Right hindlimb (tissue), 1 donor: ENCODE measurements at places on chromosomes 2 and 18.
A peak's percentile ranks its signal among the peaks of the same experiment; 100 is the strongest.

- no peak for DNase-seq
Measured at GRCh38 chr18:42901161-42901560, 214.3 kb downstream of the RIT2 start.

DNA sequence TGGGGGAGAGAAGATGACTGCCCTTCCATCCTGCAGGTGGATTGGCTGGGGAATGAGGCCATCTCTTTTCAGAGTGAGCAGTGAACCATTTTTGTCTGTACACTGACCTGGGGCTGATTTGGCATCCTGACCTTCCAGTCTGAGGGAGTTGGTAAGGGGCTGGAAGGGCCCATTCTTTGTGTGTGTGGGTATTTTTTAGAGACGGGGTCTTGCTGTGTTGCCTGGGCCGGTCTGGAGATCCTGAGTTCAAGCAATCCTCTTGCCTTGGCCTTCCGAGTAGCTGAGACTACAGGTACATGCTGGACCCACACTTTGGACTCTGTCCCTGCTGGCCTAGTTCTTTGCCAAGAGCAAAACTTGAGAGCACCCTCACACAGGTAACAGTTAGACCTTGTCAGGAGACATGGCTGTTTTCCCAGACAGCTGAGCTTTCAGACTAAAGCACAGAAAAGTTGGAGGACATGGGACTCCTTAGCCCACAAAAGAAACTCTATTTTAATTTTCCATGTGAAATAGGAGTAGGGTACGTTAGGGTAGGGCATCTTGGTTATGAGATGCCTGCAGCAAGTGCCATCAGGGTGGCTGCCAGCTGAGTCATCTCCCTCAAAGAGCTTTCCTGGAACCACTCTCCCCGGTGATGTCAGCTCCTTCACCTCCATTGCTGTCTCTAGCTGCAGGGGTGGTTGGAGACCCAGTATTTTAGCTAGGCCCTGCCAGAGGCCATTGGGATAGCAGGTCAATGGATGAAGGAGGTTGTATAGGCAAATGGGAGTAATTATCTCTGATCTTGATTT is 60.7 kb downstream of the DGKD start:
- no peak for DNase-seq

GRCh38 chr2:215140166-215140707 is 1.8 kb upstream of the ABCA12 start:
- DNase-seq, result peak; percentile 15

DNA sequence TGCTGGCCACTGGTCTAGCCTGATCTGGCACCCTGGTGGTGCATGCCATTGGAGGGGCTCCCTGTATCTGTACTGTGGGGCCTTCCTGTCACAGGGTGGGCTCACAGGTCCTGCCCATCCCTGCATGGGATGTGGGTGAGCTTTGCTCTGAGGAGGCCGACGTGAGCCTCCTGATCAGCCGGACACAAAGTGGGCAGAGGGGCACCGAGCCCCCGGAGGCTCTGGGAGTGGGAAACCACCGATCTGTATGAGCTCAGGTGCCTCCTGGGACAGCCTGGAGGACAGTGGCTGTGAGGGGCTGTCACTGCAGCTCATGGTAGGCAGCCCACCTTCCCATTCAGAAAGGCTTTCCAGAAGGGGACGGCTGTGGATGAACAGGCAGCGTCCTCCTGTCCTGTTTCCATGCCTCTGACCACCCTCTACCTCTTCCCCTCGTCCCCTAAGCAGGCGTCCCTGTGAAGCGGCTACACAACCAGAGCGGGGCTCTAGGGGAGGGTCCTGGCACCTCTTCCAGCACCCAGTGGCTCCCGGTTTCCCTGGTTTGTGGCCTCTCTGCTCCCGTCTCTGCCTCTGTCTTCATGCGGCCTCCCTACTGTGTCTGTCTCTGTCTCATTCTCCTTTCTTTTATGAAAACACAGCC is 112.5 kb upstream of the OTOS start:
- no peak for DNase-seq

DNA sequence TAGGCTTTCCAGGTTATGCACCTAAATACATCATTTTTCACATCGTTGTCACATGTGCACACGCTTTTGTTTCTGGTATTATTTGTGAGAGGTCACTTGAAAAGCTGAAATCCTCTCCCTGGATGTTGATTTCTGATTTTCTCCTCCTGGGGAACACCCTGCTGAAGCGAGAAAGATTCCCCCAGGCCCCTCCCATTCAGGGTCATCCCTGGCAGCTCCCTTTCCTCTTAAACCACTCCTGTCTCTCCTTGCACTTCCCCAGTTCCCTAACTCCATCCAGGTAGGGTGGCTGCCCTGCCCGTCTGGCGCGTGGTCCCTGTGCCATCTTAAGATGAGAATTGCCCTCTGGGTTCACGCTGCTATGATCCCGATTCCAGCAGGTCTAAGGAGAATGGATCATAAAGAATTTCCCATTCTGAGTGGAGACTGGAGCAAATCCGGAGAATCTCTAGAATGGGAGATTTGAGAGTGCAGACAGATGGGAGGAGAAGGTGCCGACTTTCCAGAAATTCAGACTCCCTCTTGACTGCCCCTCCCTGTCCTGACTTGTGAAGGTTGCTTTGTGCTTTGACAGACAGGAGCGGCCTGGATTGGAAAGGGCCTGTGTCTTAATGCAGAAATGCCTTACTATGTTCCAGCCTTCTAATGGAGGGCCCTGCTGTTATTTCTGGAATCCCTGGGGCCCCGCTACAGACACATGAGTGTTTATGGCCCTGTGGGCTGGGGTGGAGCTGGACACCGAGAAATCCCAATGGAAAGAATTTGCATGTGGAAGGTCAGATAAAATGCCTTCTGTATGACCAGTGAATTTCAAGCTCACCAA is 1.3 kb upstream of the YWHAQ start:
- DNase-seq, result peak; percentile 71

DNA sequence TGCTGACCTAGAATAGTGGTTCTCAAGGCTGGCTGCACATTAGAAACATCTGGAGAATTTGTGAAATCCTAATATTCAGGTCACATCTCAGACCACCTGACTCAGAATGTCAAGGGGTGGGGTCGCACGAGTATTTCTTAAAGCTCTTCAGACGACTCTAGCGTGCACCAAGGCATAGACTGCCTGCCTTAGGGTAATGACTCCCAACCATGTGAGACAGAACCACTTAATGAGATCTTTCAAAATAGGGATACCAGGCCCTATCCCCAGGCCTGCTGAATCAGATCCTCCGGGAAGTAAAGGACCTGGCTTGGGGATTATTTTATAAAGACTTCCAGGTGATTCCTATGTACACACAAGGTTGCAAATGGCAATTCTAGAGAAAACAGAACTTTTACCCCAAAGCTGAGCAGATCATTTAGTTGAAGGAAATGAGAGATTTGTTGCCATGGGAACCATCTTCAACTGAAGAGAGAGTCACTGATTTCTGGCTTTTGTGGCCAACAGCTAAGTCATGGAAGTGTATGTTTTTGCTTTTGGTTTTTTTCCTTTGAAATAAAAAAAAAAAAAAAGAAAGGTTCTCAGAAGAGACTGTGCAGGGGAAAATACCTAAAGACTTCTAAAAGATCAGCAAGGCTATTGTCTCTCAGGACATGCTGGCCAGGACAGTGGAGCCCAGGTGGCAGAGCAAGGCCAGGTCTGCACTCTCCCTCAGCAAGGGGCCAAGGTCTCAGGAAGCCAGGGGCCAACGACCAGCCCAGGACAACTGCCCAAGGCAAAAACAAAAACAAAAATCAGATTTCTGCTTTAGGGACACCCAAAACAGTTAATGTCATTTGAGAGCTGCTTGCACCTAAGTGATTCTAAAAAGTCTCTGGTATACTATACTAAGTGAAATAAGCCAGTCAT is 15.3 kb upstream of the LOXHD1 start:
- DNase-seq, result no peak

DNA sequence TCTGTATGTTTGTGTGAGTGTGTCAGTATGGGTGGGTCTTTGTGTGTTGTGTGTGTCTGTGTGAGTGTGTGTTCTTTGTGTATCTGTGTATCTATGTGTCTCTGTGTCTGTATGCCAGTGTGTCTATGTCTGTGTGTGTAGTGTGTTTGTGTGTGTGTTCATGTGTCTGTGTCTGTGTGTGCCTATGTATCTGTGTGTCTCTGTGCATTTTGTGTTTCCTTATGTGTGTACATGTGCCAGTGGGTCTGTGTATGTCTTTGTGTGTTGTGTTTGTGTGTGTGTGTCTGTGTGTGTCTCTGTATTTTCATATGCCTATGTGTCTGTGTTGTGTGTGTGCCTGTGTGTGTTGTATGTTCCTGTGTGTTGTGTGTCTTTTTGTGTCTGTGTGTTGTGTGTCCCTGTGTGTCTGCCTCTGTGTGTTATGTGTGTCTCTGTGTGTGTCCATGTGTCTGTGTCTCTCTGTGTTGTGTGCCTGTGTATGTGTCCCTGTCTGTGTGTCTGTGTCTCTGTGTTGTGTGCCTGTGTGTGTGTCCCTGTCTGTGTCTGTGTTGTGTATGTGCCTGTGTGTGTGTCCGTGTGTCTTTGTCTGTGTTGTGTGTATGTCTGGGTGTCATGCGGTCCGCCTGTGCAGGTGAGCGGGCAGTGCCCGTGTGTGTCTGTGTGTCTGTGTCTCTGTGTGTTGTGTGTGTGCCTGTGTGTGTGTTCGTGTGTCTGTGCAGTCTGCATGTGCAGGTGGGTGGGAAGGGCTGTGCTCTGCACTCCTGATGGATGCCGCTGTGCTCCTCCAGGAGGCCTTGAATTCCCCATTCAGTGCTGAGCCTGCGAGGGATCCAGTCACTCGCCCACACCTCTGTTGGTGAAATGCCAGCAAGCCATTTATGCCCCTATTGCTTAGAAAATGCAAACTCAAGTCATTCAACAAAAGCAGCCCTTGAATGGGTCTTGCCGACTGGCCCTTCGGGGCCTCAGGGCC is 37.4 kb downstream of the KLHL29 start:
- DNase-seq, result peak; percentile 23

DNA sequence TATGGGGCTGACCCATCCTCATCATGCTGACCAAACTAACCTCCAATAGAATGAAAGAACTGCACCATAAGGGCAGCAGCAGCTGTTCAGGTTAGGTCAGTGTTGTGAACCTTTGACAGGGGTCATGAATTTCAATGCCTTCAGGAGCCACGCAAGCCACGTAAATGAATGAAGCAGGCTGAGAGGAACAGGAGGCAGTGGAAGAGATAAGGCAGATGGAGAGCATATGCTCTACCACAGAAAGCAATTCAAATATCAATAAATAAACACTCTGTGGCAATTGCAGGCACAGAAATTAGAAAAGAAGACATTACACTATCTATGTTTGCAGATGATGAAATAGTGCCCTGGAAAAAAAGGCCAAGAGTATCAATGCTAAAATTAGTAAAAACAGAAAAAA is 56.3 kb downstream of the SCG2 start:
- DNase-seq, result no peak

- no peak for DNase-seq
Measured at GRCh38 chr2:191198271-191198670, 46.9 kb upstream of the MYO1B start.

DNA sequence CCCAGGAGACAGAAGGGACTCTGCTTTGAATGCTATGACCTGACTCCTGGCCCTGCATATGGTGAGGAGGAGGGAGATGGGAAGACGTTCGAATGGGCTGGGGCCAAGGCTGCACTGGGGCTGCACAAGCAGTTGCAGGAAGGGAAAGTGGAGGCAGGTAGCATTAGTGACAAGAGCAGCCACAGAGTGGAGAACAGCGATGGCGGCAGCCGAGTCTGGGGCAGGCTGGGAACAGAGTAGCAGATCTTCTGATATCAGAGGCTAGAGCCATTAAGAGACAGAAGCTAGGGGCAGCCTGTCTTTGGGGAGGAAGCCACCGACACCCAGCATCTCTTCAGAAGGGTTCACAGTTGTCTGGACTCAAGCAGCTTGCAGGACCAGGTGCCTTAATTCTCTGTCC is 50.1 kb downstream of the ST3GAL5 start:
- no peak for DNase-seq

DNA sequence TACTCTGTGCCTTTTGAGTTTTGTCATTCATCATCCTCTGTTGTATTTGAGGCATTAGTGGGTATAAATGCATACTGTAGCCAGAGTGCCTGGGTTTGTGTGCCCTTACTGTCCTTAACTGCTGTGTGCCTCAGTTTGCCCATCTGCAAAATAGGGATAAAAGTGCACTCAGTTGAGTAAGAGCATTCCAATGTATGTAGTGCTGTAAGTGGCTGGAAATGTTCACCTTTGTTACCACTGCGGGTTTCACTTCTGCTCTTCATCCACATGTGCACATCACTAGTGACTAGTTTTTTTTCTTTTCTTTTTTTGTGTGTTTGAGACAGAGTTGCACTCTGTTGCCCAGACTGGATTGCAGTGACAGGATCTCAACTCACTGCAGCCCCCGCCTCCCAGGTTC is 39.9 kb downstream of the PLEKHB2 start:
- no peak for DNase-seq

GRCh38 chr2:19807346-19807745 is 94.4 kb downstream of the TTC32 start:
- DNase-seq, result no peak

- DNase-seq, result no peak
Measured at GRCh38 chr2:122366427-122366826, 611.0 kb downstream of the TSN start.

GRCh38 chr2:20317690-20318089 is 33.0 kb downstream of the PUM2 start:
- no peak for DNase-seq
